CD4-positive, alpha-beta T cell treated with Interleukin-17A for 4 hours (primary cell): ENCODE measurements at places on chromosomes 11 and 22.

- no peak for DNase-seq
These were observed 453 bp downstream of the BATF2 start for GRCh38 chr11:64996327-64996709.

GRCh38 chr11:26937386-26937785 is 56.5 kb upstream of the FIBIN start:
- DNase-seq: no peak

DNA sequence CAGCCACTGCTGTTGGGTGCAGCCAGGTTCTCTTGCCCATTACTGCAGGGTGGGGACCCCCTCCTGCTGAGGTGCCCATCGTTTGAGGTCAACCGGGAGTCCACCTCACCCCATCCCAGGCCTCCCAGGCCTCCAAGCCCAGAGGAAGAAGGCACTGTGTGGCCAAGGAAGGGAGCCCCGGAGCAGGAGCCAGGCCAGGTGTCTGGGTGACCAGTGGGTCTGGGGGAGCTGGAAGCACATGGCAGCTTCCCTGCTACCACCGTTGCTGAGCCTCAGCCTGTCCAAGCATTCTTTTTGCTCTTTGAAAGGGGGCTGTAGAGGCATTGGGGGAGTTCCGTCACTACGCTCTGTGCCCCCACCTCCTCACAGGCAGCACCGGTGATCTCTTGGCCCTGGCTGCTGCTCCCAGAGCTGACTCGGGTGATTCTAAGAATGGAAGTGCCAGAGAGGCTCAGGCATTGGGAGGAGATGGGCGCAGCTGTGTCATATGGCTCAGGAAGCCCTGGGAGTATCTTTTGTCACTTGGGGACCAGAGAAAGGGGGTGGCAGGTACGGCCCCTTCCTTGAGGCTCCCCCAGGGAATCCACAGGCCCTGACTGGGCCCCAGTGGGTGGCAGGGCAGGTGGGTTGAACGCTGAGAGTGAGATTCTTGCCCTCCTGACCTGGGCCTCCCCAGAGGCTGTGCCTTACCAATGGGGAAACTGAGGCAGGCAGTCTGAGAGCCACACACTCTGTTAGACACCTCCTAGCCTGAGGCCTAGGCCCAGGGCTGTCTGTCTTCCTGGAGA is 1.9 kb downstream of the SEPTIN5 start:
- DNase-seq: no peak

DNA sequence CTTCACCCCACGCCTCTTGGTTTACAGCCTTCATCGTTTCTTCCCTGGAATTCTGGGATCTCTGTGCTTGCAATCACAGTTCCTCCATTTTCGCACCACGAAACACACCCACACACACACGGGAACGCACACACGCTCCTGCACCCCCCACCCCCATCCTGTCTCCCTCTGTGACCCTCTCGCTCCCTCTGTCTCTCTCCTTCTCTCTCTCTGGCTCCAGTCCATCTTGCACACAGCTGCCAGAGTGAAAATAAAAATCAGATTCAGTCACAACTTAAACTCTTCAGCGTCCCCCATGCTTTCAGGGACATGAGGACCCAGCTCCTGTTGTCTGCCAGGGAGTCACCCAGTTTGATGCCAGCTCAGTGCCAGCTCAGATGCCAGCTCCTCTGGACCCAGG is 3.0 kb downstream of the GAL start:
- DNase-seq: no peak

DNA sequence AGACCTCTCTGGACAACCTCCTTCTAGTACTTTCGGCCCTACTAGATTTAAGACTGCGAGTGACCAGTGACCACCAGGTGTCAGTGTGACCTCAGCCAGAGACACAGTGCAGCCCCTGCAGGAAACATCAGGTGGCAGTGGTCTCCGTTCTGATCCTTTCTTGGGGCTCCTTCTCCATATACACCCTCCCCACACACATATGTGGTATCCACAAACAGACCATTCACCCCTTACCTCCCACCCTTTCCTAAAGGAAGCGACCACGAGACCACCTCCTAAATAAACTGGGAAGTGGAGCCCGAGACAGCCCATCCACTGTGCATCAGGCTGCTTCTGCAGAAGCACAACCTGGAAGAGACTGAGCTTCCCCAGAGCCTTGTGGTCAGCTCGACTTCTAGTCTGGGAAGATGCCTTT is 38.5 kb upstream of the CYP2D6 start:
- DNase-seq: peak; percentile 84

- no peak for DNase-seq
These were observed 3.2 kb downstream of the TAF1D start for GRCh38 chr11:93737904-93738612.

DNA sequence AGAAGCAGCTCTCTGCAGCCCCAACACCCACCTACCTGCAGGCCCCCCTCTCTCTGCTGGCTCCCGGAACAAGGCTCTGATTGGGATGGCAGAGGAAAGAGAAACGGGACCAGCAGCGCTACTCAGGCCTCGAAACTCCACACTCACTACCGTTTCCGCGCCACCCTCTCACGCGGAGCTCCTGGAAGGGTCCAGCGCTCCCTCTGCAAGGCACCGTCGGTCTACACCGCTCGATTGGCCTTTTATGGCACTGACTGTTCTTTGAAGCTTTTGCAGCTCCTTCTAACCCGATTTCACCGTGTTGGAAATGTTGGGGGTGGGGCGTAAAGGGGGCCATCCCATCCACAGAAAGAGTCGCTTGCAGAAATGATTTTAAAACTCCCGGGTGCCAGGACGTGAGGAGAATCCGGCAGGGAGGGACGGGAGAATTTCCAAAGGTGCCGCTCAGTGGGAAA is 323 bp upstream of the PANX1 start:
- DNase-seq: no peak

DNA sequence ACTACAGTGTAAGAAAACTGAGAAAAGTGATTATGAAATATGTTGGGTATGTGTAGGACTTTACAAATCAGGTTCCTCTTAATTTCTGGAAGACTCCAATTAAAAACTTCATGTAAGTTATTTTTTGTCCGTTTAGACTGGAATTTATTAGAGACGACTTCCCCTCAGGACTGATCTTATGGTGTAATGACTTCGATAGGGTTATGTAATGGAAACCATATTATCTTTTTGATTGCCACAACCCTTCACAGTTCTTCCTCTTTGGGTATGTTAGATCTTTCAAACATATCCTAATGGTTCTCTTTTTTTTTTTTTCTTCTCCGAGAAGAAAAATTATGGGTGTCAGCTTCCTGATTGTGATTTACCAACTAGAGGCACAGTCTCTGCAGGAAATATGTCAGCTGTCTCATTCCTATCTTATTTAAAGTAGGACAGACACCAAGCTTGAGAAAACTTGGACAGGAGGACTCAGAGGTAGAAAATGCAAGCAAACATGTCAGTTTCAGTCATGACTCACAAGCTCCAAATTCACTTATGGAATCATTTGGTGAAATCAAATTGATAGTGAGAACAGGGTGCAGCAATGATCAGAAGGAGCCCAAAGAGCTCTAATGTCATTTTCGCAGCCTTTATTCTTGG is 11.1 kb upstream of the LDLRAD3 start:
- no peak for DNase-seq

- DNase-seq: no peak
These were observed 46.0 kb downstream of the CELF1 start for GRCh38 chr11:47506795-47507562.

DNA sequence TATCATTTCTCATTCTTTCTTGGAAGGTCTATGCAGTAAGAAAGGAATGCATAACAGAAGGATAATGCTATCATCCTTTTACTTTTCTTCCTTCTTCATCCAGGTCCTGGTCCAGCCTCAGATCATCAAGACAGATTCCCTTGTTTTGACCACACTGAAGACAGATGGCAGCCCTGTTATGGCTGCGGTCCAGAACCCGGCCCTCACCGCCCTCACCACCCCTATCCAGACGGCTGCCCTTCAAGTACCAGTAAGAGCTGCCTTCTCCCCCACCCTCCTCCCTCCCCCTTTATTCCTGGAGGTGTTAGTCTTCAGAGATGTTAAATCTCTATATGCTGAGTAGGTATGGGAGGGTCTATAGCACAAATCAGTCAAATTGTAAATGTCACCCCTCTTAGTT is 37.9 kb downstream of the SREBF2 start:
- DNase-seq: no peak

DNA sequence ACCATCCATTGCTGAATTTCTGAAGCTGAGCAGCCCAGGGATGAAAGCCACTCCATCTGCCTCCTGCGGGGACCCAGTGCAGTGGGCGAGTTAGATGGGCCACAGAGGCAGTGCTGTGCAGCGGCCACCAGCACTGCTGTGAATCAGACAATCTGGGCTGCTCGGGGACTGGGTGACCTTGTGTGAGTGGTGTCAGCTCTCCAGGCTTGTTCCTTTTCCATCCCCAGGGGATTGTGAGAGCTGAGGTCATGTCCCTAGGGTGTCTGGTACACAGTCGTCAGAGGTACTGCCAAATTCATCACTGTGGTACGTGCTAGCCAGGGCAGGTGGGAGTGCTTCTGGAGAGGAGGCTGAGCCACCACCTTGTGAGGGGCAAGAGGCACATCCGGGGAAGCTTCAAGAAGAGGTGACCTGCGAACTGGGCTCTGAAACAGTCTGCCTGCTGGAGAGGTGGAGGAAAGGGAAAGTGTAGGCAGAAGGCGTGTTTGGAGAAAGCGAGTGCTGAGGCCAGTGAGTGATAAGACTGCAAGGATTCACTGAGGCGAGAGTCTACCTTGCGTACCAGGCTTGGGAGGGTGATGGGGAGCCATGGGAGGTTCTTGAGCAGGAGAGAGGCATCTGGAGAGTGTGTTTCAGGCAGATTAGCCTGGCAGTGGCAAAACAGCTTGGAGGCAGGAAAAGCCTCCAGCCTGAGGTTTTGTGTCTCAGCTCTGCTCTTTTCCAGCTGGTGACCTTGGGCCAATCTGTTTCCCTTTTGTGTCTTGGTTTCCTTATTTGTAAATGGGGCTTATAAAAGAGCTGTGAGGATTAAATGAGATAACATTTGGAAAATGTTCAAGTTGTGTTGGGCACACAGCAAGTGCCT is 22.7 kb downstream of the CACNA1I start:
- no peak for DNase-seq

DNA sequence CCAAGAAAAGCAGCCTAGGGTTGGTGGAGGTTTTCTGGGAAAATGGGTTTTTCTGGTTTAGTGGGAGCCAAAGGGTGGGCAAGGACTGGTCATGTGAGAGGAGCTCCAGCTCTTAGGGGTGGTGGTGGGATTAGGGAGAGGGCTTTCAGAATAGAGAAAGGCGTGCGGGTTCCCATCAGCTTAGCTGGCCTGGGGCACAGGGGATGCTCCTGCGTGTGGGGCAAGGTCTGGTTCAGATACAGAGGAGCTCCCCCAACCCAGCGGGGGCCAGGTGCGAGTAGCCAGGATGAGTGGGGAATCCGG is 644 bp downstream of the TMEM134 start:
- peak; percentile 44 for DNase-seq

GRCh38 chr11:107751082-107751481 is 39.2 kb upstream of the SLN start:
- DNase-seq: no peak

DNA sequence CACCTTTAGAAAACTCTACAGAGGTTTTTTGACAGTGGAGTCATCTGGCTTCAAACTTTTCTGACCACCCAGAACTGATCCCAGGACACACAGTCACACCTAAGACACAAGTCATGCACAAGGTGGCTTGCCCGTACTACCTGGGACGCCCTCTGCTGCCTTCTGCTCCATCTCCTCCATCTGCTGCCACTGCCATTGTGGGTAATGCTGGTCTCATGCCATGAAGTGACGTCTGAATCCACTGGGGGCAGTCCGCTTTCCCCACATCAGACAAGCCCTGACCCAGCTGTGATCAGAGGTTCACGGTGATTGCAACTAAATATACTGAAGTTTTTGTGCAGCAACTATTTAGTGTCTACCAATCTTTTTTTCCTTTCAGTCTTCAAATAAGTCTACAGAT is 5.4 kb upstream of the NDUFS8 start:
- no peak for DNase-seq

DNA sequence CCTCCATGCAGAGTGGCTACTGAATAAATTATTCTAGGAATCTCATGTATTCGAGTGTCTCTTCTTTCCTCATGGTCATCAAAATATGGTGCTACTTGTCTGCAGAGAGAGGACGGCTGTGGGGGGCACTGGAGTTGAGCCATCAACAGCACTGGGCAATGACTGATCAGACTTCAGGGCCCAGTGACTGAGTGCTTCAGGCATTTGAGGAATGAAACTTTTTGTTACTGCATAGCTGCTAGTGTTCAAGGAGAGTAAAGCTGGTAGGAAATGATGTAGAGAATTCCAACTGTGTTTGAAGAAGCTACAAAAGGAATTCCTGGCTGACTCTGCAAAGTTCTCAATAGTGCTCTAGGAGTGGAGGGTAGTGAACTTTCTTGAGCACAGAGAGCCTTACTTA is 277.7 kb downstream of the CADM1 start:
- DNase-seq: no peak

- DNase-seq: no peak
These were observed 14.8 kb downstream of the OR51E2 start for GRCh38 chr11:4682623-4683419.

DNA sequence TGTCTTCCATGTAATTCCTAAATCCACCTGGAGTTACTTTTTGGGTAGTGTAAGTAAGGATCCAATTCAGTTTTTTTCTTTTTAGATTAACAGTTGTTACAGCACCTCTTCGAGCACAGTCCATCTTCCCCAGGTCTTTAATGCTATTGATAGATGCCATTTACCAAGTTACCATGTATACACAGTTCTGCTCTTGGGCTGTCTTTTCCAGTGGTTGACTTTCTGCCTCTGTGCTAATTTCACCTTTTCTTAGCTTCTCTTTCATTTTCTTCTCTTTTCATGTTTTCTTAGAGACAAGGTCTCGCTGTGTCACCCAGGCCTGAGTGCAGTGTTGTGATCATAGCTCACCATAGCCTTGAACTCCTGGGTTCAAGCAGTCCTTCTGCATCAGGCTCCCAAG is 12.0 kb downstream of the ATXN10 start:
- DNase-seq: no peak
